Activated naive CD8-positive, alpha-beta T cell treated with anti-CD3 and anti-CD28 coated beads, Interleukin-2, amount 50 U/mL, for 16 hours (primary cell): ENCODE measurements at places on chromosomes 1 and 21.

DNA sequence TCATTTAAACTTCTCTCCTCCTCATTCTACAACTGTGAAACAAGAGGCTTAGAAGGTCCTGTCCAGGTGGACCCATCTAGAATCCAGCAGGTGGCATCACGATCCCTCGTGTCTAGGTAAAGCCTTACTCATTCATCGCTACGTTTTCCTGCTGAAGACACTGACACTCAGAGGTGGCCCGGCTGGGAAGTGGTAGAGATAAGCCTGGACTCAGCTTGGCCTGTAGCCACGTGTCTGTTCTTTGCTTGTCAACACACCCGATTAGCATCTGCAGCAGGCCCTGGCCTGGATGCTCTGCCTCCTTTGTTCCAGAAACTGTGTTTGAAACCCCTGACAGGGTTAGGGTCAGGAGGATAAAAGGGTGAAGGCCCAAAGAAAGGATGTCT lies 43.4 kb downstream of the PARP1 start:
- DNase-seq, result no peak

DNA sequence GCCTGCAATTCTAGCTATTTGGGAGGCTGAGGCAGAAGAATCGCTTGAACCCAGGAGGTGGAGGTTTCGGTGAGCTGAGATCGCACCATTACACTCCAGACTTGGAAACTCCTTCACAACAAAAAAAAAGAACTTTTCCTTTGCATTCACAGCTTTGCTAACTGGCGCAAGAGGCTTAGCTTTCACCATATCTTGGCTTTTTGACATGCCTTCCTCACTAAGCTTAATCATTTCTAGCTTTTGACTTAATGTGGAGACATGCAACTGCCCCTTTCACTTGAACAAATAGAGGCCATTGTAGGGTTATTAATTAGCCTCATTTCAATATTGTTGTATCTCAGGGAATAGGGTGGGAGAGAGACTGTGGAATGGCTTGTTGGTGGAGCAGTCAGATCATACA lies 8.7 kb downstream of the KPNA6 start:
- no peak for DNase-seq

DNA sequence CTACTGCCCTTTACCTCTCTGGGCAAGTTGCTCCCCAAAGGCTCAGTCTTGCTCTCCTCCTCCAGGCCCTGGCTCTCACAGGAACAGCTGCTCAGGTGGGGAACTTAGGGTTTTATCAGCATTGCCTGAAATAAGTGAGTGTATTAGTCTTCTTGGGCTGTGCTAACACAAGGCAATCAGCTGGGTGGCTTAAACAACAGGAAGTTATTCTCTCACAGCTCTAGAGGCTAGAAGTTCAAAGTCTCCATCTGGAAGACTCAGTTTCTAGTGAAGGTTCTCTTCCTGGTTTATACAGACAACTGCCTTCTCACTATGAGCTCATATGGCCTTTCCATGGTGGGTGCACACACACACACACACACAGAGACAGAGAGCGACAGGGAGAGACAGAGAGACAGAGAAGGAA lies 2.8 kb upstream of the CD1C start:
- DNase-seq, result no peak

GRCh38 chr21:26684889-26685288 lies 111.8 kb upstream of the CYYR1 start:
- no peak for DNase-seq

- no peak for DNase-seq
Measured at GRCh38 chr1:116153692-116154031, 42.5 kb downstream of the MAB21L3 start.

- peak; percentile 44 for DNase-seq
Measured at GRCh38 chr1:205480349-205480985, 24.0 kb upstream of the CDK18 start.

- DNase-seq, result no peak
Measured at GRCh38 chr1:218383051-218383450, 37.9 kb downstream of the TGFB2 start.

- no peak for DNase-seq
Measured at GRCh38 chr21:31732597-31733550, 956 bp upstream of the SCAF4 start.

DNA sequence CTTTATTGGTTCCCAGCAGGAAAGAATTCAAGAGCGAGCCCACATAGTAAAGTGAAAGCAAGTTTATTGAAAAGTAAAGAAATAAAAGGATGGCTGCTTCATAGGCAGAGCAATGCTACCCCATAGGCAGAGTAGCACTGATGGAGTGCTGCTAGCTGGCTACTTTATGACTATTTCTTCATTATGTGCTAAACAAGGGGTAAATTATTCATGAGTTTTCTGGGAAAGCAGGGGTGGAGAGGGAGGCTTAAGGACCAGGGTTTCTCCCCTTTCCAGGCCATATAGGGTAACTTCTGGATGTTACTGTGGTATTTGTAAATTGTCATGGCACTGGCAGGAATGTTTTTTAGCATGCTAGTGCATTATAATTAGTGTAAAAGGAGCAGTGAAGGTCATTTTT lies 1271.4 kb downstream of the KCNT2 start:
- no peak for DNase-seq

GRCh38 chr21:25625036-25625435 lies 14.0 kb upstream of the JAM2 start:
- DNase-seq, result no peak

- no peak for DNase-seq
Measured at GRCh38 chr1:233097546-233097945, 147.1 kb downstream of the NTPCR start.

- DNase-seq, result no peak
Measured at GRCh38 chr1:116972674-116973030, 28.9 kb upstream of the CD101 start.

- no peak for DNase-seq
Measured at GRCh38 chr1:59039551-59039950, 255.7 kb upstream of the JUN start.

DNA sequence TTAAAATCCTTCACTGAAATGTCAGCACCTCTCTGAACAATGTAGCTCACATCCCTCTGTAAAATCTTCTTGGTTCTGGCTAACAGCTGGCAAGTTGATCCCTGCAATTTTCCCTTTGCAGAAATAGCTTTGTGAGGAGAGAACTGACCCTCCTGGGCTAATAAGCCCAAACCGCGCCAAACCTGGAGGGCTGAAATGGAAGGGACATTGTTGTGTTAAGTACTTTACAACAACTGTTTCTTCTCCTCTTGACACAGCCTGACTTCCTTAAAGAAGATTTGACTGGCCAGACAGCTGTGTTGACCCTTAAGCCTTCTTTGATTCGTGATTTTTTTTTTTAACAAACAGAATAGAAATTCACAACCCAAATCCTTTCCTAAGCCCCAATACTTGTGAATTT lies 5.7 kb downstream of the LMX1A start:
- DNase-seq, result no peak

DNA sequence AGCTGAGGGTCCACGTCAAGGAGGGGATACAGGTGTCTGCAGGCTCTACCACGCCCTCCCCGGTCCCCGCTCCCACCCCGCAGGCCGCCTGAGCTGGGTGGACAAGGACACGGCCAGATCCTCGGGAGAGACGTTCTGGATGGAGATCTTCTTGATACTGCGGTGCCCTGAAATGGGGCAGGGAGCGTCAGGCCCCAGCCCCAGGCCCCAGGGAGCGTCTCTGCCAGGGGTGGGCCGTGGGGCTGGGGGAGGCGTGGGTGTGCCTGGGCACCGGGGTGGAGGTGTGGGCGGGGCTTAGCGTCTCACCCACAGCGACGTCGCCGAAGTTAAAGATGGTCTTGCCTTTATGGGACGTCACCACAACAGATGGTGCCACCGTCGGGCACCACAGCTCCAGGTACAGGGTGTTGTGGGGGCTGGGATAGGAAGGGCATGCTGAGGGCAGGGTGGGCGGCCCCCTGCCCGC lies 7.3 kb upstream of the TMEM52 start:
- no peak for DNase-seq

- DNase-seq, result no peak
Measured at GRCh38 chr1:151803164-151803563, 2.1 kb downstream of the LINGO4 start.

DNA sequence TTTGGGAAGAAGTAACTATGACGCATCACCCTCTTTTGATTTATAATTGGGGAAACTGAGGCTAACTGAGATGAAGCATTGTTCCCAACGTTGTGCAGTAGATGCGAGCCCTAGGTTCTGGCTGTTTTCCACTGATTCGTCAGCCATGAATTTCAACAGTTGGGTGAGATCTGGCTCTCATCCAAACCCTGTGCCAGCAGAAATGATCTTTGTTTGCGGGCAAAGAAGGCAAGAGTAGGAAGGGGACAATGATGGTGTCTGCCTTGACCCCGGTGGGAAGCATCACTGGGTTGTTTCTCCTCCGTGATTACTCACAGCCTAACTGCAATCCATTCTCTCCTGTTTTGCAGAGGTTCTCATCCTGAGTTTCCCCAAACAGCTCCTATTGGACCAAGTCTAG lies 142.3 kb downstream of the MIS18A start:
- DNase-seq, result no peak

- DNase-seq, result no peak
Measured at GRCh38 chr1:223462047-223462630, 68.9 kb downstream of the CCDC185 start.

- no peak for DNase-seq
Measured at GRCh38 chr1:24180676-24181075, 6.4 kb downstream of the IFNLR1 start.

DNA sequence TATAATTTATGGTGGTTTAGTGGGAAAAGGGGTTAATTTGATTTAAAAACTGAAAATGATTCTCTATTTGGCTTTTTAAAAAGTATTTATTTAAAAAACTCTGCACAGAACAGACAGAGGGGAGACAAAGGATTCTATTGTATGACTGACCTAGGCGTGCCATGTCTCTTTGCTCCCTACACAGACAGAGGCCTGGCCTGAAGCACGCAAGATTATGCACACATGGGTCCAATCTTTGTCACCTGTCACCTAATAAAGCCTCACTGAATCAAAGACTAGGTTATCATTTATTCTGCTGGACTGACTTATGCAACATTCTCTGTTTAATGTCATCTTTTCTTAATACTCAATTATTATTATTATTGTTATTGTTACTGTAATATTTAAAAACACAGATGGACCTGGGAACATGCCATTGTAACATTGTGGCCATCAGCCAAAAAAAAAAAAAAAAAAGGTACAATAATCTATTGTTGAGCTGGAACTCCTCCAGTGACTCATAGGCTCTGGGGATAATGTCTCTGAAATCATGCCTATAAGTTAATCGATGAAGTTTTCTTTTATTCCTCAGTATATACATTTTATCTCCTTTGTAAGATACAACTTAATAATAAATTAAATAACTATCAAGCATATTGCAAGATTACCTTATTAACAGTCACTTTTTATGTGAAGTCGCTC lies 112.1 kb downstream of the RUNX1 start:
- DNase-seq, result no peak

DNA sequence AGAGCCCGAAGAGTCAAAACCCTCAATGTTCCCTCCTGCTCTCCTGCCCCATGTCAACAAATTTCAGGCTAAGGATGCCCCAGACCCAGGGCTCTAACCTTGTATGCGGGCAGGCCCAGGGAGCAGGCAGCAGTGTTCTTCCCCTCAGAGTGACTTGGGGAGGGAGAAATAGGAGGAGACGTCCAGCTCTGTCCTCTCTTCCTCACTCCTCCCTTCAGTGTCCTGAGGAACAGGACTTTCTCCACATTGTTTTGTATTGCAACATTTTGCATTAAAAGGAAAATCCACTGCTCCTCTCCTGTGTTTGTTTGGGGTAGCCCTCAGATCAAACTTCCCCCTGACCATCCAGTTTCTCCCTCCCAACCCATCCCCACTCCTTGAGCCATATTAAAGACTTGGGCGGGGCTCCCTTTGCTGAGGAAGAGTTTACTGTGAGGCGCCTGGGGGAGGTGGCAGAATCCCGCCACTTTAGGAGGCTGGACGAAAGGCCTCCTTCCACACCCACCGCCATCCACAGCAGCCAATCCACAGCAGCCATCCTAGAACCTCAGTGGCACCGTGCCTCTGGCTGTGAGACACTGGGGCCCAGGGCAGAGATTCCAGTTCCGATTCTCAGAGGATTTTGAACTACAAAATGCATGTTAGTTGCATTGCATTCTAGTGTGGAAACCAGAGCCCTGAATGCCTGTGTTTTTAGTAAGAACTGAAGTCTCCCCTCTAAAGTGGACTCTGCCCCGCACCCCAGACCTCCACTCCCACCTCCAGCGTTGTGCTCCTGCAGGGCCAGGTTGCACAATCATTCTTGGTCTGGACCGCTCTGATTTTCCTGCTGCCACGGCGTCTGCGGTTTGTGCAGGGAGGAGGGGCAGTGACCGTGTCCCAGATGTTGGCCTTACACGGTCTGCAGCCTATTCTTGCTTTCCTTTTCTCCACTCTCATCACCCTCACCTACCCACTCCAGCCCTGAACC lies 3.0 kb downstream of the OLFML3 start:
- DNase-seq, result no peak

DNA sequence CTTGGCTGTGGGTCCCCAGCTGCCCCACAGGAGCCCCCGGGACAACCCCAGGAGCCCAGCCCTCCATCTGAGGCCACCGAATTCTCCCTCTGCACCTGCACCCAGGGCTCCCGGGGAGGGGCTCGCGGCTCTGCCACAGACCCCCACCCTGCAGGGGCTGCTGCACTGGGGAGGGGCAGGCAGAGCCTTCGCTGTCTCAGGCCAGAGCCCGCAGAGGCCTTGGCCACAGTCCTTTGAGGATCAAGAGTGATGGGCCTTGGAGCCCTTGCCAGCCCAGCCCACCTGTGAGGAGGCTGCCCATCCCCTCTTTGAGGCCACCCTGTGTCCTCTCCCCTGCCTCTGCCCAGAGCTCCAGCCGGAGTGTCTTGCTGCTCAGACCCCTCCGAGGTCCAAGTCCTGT lies 6.5 kb downstream of the PERM1 start:
- no peak for DNase-seq

DNA sequence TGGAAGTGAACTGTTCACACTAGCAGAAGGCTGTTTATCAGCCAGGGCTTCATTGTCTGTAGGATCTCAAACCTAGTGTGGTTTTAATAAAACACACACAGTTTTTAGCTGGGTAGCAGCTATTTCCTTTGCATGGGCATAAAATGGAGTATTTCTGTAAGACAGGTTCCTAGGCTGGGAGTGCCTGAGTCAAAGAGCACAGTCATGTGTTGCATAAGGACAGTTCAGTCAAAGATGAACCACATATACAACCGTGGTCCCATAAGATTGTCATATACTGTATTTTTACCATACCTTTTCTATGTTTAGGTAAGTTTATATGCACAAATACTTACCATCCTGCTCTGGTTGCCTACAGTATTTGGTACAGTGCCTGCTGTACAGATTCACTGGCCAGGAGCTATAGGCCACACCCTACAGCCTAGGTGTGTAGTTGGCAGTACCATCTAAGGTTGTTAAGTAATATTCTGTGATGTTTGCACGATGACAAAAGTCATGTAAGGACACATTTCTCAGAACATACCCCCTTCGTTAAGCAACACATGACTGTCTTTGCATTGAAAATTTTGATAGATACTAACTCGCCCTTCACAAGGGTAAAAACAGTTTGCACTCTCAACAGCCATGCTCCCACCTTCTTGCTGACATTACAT lies 17.2 kb downstream of the LGALS8 start:
- no peak for DNase-seq

GRCh38 chr1:23456226-23456625 lies 27.8 kb downstream of the ASAP3 start:
- no peak for DNase-seq
